Stimulated activated memory B cell treated with anti-CD40 and anti-IgM and Interleukin-4, amounts not matched to agents 10 μg/mL and 1 μg/mL and 100 μg/mL, for 72 hours (primary cell): ENCODE measurements at places on chromosomes 6 and 20.

DNA sequence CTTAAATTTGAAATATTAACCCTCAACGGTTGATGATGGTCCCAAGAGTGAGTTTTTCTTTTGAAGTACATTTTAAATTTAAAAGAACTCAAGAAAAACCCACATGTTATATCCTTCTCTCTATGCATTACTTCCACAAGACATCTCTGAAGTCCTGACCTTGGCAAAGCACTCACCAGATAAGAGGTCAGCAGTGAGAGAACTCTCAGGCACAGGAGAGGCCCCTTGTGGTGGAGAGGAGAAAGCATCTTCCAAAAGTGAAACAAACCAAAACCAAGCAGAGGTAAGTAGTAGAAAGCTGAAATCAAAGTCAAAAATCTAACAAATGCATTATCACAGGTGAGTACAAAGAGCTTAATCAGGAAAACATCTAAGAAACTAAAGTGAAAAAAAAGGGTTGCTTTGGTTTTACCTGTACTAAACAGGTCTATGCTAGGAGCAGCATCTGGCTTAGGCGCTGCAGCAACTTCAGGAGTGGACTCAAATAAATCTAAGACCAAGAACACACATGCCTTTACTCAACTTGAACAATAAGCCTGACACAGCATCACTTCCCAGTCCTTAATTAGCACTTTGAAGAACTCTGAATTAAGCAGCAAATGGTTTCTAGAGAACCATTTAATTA, 80.5 kb downstream of the PRSS35 start:
- no peak for ATAC-seq

- no peak for ATAC-seq
These were observed 22.3 kb upstream of the TBC1D32 start for GRCh38 chr6:121356575-121356974.

GRCh38 chr6:154840363-154840762, 107.1 kb downstream of the SCAF8 start:
- ATAC-seq = no peak

DNA sequence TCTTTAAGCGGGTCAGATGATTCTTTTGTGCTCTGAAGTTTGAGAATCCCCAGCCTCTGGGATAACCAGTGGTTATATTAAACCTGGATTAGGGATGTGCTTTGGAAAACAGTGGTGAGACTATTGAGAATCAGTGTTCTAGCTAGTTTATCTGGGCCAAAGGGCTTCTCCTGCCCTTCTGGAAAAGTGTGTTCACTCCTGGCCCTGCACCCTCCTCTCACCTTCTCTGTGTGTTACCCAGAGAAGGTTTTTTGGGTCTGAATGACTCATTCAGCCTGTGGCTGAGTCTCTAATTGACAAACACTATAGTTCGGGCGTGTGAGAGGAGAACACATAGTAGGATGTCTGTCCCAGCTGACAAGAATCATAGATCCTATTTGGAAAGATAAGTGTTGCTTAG, 66.7 kb downstream of the LRRC1 start:
- no peak for ATAC-seq

- peak; percentile 54 for ATAC-seq
These were observed 23.2 kb downstream of the MAS1 start for GRCh38 chr6:159913862-159914564.
